Stimulated activated CD8-positive, alpha-beta memory T cell treated with anti-CD3 and anti-CD28 coated beads, Interleukin-7, amount 100 ng/mL, for 1 hour (primary cell): ENCODE measurements at places on chromosomes 4 and X.

DNA sequence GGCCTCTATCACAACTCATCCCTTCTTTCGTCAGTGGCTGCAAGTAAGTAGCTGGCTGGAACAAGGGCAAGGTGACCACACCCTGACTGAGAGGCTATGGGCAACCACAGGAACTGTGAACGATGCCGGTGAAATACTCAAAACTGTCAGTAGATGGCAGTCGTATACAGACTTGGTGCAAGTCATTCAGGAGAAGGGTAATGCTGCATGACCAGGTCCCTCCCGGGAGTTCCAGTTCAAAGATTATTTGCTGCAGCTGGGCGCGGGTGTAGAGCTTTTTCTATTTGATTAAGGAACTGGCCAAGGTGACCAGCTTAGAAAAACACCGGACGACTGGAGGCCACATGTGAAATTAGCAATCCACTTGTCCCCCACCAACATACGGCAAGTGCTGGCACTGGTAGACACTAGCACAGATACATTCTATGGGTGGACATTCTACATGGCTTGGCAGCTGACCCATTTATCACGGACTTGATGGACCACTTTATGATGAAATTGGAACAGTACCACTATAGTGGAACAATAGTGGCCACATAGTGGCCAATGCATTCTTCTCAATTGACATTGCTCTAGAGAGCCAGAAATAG is 726.6 kb downstream of the TRAM1L1 start:
- DNase-seq = no peak

- no peak for DNase-seq
Observed at GRCh38 chrX:15915959-15916703, 61.5 kb upstream of the AP1S2 start.

- no peak for DNase-seq
Observed at GRCh38 chr4:88993246-88993645, 63.7 kb downstream of the FAM13A start.

DNA sequence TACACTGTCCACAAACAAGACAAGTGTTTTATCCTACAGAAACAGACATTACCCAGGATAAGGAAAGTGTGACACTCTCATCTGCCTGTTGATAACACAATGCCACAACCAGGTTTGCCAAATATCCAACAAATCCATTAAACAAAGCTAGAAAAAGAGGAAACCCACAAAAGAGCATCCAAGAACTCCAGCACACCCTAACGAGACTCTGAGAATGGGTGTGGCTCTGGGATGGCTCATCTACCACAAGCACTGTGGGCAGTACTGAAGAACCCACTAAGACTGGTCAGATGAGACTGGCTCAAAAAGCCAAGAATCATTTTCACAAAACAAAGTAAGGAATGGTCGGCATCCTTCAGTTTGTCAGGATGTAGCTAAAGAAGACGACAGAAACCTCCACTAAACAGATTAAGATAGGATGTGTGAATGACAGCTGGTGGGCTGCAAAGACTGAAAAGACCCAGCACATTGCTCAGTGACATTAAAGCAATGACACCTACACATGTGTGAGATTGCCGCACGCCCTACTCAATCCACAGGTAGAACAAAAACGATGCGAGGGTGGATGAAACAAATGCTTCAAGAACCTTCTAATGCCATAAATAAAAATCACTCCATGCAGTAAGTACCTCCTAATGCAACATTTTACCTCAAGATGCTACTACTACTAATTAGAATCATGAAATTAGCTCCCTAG is 14.7 kb downstream of the ATP8A1 start:
- DNase-seq = no peak

GRCh38 chr4:13985837-13986236 is 358.3 kb upstream of the BOD1L1 start:
- no peak for DNase-seq

GRCh38 chrX:41703574-41704029 is 14.8 kb downstream of the GPR34 start:
- no peak for DNase-seq

DNA sequence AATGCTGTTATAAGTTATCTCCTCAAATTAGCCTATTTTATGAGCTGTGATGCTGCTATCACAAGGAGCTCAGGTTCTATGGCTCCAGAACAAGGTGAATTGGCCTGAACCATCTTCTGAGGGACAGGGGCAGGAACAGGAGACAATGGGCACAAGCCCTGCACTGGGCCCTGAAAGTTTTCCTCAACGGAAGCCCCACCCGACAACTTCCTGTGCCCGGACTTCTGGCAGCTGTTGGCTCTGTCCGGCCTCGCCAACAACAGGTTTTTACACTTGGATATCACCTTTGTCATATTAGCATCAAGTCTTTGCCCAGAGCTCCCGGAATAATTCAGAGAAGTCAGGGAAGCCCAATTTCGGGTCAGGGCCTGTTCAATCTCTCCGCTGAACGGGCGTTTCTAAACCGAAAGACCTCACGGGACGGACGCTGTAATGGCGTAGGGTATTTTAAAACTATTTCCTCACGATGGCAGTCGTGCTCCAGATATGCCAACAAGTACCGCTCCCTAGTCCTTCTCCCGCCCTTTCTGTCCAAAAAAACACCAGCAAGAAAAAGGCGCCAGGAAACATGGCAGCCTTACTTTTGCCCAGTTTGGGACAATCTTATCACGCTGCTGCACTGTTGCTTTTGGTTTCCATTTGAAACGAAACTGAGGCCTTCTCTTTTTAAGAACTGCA is 201.0 kb upstream of the STK26 start:
- no peak for DNase-seq

- DNase-seq = no peak
Observed at GRCh38 chr4:1721666-1722550, 587 bp downstream of the TACC3 start.

- no peak for DNase-seq
Observed at GRCh38 chr4:151302432-151302831, 23.0 kb downstream of the SH3D19 start.

- DNase-seq = no peak
Observed at GRCh38 chr4:113009461-113009860, 40.0 kb upstream of the ANK2 start.

GRCh38 chrX:19739683-19740082 is 147.7 kb downstream of the SH3KBP1 start:
- DNase-seq = no peak
